Bronchus fibroblast of lung (primary cell): ENCODE measurements at places on chromosomes 2 and 18. TPM values are rescaled to one million over a fixed set of nuclear protein-coding genes. Genes with fewer than 3 reads are reported as not detected.

Gene CDC42EP3
- total RNA-seq, result 41.9 and 45.2 TPM in 2 replicates

Gene ZRANB3
- total RNA-seq, result 8.3 and 9.6 TPM in 2 replicates

Gene ASPRV1
- 0.34 TPM in 1 of 2 replicates, not detected in the other for total RNA-seq

Gene VWC2L
- not detected in 2 replicates for total RNA-seq

Gene DNAJC10
- total RNA-seq, result 54.0 and 57.5 TPM in 2 replicates

Gene ASTL
- not detected in 2 replicates for total RNA-seq

Gene STARD6
- total RNA-seq, result 0.15 and 0.34 TPM in 2 replicates

Gene AQP12A
- total RNA-seq, result not detected in 2 replicates

Gene ALK
- not detected in 2 replicates for total RNA-seq

Gene RAB6D
- not detected in 2 replicates for total RNA-seq

Gene SUPT7L
- 17.2 and 19.7 TPM in 2 replicates for total RNA-seq

Gene NOL4
- not detected in 2 replicates for total RNA-seq

Gene LONRF2
- total RNA-seq, result under 0.01 TPM in 2 replicates

Gene NPAS2
- 14.6 and 31.8 TPM in 2 replicates for total RNA-seq

Gene B4GALT6
- total RNA-seq, result 1.8 and 3.0 TPM in 2 replicates

Gene MREG
- 1.3 and 2.0 TPM in 2 replicates for total RNA-seq

Gene PROM2
- 0.17 and 0.45 TPM in 2 replicates for total RNA-seq

Gene LHCGR
- not detected in 2 replicates for total RNA-seq

Gene REG3G
- not detected in 2 replicates for total RNA-seq

Gene POTEJ
- not detected in 2 replicates for total RNA-seq
